ENCODE measurements at places on chromosomes 7 and 10.

- DNase-seq: no peak
Observed at GRCh38 chr10:81013771-81014170, 476.1 kb downstream of the SH2D4B start.

- peak; percentile 40 for DNase-seq
Observed at GRCh38 chr10:80924063-80924952, 386.6 kb downstream of the SH2D4B start.

GRCh38 chr10:23702977-23703414 is 264.1 kb downstream of the OTUD1 start:
- peak; percentile 67 for DNase-seq

GRCh38 chr10:130345728-130346127 is 209.5 kb downstream of the GLRX3 start:
- DNase-seq: no peak

DNA sequence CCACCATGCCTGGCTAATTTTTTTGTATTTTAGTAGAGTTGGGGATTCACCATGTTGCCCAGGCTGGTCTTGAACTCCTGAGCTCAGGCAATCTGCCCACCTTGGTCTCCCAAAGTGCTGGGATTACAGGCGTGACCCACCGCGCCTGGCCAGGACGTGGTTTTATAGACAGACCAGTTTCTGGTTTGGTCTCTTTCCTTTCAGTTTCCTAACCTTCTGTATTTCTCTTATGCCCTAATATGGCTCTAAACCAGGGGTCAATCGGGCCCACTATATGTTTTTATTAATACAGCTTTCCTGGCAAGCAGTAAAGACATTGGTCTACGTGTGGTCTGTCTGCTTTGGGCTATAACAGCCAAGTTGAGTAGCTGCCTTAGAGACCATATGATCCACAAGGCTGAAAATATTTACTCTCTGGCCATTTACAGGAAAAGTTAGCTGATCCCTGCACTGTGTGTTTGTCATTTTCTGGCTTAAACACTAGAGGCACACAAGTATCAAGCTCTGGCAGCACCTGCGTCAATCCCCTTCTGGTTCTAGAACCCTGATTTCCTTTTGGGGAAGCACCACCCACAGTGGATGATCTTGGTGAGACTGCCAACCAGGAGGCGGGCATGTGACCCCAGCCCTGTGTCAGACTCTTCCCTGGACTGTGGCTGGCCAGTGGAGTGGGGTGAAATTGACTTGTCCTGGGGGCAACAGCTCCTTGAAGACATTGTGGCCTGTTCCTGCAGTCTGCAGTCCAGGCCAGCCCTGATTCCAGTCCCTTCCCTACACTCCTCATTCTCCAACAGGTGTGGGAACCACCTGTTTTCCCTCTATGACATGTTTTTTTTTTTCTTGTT is 497.2 kb downstream of the PLXNA4 start:
- no peak for DNase-seq

DNA sequence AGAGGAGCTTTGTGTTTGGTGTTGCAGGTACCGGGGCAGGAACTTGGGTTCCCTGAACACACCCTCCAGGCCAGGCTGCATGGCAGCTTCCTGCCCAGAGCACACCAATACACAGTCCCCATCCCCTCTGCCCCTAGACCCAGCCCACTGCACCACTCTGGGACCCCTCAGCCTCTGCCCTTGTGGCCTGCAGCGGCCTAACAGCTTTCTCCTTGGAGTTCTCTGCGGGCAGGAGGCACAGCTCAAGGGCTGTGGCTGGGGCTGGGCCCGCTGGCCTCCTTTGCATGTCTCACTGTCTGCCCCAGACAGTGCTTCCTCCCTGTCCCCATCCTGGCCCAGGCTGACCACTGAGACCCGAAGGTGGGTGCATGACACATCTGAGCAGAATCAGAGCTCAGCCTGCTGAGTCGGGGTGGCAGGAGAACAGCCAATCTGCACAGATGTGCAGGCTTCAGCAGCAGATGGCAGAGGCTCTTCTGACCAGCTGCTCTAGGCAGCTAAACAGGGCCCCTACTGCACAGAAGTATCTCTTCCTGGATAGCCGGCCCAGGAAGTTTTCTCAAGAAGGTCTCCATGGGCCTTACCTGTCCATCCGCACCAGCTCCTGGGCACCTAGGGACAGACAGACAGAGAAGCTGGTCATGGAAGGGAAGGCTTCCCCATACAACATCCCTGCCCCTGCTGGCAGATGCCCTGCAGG is 20.8 kb downstream of the VSIR start:
- DNase-seq: no peak

- DNase-seq: no peak
Observed at GRCh38 chr7:94003446-94004023, 620 bp downstream of the BET1 start.

GRCh38 chr10:96230527-96230926 is 40.8 kb downstream of the BLNK start:
- no peak for DNase-seq

DNA sequence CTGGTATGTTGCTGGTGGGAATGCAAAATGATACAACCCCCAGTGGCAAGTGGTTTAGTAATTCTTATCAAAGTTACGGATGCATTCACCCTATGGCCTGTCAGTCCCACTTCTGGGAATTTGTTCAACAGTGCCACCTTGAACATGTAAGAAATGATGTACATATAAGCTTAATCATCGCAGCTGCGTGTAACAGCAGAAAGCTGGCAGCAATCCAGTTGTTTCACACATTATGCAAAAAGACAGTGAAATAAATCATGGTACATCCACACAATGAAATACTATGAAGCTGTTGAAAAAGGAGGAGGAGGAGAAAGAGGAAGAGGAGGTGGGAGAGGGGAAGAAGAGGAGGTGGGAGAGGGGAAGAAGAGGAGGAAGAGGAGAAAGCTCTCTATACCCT is 76.2 kb upstream of the MYL10 start:
- DNase-seq: no peak

- DNase-seq: no peak
Observed at GRCh38 chr10:24963521-24964041, 11.2 kb upstream of the PRTFDC1 start.

- DNase-seq: peak; percentile 2
Observed at GRCh38 chr7:103810112-103810744, 179.2 kb downstream of the RELN start.

DNA sequence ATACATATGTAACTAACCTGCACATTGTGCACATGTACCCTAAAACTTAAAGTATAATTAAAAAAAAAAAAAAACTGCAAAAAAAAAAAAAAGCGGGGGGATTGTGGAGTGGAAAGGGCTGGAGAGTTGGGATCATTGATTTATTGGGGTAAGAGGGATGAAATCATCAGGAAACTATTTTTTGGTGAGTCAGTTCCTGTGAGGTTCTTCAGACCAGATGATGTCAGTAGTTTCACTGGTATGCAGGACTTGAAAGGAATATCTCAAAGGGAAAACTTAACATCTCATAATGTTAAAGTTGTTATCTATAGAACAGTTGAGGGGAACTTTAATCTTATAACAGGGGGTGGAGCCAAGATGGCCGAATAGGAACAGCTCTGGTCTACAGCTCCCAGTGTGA is 32.6 kb upstream of the TECTB start:
- no peak for DNase-seq

DNA sequence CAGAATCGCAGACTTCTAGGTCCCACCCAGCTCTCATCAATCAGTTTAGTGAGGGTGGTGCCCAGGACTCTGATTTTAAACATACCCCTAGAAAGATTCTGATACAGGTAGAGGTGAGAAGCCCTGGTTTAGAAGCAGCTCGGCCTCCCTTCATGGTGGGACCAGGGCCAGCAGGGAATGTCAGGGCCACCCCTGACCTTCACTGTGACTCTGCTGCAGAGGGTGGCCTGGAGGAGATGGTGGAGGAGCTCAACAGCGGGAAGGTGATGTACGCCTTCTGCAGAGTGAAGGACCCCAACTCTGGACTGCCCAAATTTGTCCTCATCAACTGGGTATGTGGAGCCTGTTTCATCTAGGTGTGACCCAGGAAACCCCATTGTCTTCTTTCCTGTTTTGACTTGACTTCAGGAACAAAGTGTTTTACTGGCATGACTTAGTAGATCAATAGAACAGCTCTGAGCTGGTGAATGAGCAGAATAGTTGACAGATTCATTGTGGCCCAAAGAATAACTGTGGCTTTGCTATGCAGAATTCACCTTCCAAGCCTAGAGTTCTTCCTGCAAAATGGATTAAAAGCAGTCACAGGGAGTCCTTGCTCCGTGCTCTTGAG is 7.2 kb downstream of the DBNL start:
- DNase-seq: no peak

- DNase-seq: no peak
Observed at GRCh38 chr7:15515252-15515651, 46.6 kb downstream of the AGMO start.

DNA sequence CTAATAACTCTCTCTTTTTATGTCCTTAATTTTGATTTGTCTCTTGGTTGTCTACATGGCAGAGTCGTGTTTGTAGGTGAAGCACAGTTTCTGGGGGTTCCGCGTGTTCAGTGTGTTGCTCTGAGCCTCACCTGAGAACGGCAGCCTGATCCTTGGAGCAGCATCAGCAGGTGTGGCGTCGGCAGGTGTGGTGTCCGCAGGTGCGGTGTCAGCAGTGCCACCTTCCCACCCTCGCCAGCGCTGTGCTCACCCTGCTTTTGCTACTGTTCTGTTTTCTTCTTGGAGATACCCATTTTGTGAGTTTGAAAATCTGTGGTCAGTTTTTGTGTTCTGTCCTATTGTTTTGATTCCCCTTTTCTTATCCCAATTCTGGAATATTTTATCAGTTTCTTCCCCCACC is 406.6 kb downstream of the GLRX3 start:
- DNase-seq: no peak

DNA sequence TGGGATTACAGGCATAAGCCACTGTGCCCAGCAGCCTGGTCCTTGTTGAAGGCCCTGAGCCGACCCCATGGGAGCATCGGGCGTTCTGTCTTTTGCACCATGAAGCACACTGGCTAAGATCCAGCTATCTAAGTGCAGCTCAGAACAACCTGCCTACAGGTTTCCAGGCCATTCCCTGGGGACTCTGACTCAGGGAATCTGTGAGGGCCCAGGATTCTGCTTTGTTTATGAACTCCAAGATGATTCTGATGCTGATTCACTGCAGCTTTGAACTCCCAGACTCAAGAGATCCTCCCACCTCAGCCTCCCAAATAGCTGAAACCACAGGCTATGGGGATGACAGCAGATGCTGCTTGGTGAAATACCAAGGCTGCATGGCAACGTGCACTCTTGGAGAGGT is 30.2 kb downstream of the NPTX2 start:
- DNase-seq: no peak

- DNase-seq: no peak
Observed at GRCh38 chr10:74363727-74364126, 212.7 kb downstream of the ADK start.

GRCh38 chr7:107167483-107168232 is 1.1 kb upstream of the HBP1 start:
- peak; percentile 82 for DNase-seq

GRCh38 chr7:5681423-5681822 is 100.0 kb downstream of the RNF216 start:
- DNase-seq: no peak

- DNase-seq: no peak
Observed at GRCh38 chr7:17545348-17545747, 246.9 kb downstream of the AHR start.

GRCh38 chr10:107859065-107859464 is 694.6 kb upstream of the SORCS1 start:
- no peak for DNase-seq

DNA sequence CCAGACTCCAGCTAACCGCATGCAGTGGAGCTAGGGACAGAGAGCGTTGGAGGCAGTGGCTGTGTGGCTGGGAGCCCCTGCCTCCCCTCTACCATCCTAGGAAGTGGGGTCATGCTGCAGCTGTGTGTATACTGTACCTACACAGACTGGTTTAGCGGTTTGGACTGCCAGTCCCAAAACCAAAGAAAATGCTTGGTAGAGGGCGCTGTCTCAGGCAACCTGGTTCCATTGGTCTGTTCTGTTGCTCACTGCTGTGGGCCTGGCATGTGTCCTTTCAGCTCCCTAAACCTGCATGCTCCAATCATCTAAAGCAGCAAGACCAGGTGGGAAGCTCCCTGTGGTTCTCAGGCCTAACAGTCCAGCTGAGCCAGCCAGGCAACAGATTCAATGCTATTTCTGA is 4.5 kb downstream of the RBP4 start:
- no peak for DNase-seq

DNA sequence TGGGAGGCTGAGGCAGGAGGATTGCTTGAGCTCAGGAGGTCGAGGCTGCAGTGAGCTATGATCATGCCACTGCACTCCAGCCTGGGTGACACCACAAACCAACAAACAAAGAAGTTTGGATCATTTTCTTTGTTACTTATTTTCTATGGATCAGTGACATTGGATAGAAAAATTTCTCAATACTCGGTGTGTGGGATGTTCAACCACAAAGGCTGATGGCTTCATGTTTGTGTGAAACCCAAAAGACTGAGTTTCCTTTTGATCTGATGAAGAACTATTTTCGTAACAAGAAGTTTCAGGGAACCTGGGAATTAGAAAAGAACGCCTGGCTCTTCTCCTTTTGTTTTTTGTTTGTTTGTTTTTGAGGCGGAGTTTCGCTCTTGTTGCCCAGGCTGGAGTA is 104.0 kb downstream of the HOXA1 start:
- no peak for DNase-seq

DNA sequence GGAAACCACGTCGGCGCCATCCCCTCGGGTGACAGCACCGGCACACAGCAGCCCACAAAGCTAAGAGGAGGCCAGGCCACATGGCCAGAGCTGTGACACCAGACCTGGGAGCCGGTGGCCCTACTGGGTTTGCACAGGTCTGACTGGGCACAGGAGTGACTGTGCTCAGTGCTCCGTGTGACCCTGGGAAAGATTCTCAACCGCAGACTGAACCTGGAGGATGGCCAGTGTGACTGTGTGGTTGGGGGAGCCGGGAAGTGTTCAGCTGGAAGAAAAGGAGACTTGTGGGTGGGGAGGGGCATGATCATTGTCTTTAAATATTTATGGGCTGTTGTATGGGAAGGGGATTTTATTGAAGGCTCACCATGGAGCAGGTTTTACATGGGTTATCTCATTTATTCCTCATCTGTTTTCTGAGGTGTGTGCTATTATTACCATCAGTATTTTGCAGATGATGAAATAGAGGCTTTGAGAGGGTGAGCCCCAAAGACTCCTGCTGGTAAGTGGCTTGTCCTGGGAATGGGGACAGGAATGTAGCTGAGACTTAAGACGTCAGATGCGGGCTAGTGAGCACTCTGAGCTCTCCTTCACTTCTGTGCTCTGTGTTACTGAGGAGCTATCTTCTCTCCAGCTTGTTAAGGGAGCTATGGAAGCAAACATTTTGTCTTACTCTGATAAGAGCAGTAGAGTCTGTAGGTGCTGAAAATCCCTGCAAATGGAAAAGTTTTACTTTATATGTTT is 127.5 kb downstream of the TMEM178B start:
- no peak for DNase-seq

DNA sequence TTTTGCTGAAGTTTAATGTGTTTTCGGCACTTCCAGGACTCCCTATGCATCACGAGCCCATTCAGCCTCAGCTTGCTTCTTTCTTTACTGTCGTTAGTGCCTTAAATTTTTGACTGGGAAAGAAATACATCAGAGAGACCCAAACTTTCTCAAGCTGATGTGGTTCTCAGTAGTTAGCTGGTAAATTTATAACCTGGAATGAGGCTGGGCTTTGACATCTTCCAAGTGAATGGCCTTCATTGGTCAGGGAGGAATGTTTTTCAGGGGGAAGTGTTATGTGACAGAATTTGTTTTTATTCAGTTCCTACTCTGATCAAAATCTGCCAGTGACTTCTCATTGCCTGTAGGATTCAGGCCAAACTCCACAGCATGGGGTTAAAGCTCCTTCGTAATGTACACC is 296.9 kb downstream of the SORCS3 start:
- no peak for DNase-seq
